NCI-H187 treated with DMSO at 0.1 percent for 48 hours (cell line): ENCODE measurements at places on chromosomes 5 and 9.

DNA sequence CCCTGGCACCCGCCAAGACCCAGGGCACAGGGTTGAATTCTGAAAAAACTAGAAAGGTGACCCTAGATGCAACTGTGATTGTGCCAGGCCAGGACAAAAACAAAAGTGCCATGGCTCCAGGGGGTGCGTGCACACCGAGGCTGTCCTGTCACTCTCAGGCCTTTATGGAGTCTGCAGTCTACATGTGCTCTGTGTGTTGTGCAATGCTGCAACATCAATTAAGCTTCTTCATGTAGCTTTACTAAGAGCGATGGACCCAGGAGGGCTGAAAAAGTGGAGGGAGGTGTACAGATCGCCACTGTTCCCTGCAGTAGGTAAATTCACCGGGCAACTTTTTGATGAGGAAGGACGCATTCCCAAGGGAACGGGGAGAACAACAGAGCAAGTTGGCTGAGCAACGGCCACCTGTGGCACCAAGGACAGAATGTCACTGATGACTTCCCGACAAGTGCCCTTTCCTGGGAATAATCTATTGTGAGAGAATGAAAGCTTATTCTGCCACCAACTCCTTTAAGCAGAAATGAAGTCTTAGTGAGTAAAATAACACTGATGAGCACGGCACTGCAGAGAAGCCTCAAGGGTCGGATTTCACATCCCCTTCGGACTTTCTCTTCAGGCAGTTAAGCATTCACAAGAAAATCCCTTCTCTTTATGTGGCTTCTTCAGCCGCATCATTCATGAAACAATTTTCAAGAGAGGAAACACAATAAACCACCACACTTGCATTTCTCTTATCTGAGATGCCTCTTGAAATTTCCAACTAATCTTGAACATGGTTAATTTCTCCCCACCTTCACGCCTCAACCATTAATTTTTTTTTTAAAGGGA, 149.6 kb downstream of the DROSHA start:
- no peak for DNase-seq

DNA sequence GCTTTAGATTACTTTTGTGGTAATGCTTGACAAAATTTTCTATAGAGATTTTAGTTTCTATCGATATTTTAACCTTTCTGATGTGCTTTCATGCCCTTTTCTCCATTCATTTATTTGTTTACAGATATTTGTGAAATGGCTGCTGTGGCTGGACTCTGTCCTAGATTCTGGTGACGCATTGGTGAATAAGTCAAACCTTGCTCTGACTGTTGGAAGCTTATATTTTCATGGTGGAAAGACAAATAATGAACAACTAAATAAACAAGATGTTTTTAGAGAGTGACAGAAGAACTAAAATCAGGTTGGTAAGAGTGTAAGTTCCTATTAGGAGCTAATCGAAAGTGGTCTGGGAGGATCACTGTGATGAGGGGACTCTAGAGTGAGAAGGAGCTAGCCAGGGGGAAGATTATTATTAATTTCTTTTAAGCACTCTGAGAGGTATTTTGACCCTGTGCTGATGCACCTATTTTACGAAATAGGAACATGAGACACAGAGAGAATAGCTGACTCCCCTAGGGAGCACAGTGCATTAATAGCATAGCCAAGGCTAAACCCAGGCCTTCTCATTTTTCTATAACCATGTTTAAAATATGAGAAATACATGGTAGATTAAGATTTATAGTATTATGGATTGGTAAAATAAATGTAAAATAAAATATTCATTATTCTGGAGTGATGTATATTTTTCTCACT, 411.9 kb upstream of the ARRDC3 start:
- no peak for DNase-seq

- DNase-seq: no peak
Measured at GRCh38 chr9:6880626-6881025, 122.9 kb downstream of the KDM4C start.

- no peak for DNase-seq
Measured at GRCh38 chr9:98522487-98522886, 186.2 kb downstream of the GABBR2 start.

DNA sequence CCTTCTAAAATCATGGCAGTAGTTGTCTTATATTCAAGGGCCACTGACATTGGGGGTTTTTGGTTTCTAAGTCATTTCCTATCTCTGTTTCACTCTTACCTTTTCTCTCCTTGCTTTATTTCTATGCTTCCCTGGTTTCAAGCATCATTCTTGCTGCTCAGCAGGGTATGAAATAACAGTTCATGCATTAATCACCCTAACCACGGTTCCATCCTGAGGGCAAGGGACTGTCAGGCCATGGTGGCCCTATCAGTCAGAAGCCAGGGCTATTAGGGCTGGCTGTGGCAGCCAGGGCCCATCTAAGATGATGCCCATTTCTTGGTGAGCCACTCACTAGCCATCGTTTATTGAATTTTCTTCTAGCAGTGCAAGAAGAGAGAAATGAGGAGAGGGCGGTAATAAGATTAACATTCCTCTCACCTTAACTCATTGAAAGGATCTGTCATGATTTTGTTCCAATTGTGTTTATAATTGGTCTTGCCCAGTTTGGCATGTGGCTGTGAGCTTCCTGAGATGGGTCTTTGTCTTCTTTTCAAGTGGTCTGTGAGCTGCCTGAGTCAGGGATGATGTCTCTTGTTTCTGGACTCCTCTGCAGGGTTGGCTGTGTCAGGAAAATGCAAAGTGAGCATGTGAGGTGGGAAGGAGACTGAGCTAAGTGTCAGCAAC, 45.2 kb downstream of the CYSTM1 start:
- DNase-seq: no peak

DNA sequence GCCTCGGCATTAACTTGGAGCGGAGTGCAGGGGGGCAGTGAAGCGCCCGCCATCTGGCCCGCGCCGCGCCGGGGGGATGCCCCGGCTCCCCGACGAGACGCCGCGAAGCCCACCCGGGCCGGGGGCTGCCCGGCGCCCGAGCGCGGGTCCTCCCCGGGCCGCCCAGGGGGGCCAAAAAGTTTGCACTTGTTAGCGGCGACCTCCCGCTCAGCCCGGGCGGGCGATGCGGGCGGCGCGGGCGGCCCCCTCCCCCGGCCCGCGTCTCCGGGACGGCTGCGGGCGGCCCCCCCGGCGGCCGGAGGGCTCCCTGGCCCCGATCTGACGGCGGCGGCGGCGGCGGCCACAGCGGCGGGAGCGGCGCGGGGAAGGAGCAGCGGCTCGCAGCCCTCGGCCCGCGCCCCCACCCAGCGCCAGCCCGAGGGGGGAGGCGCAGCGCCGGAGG, at the start of gene NTNG2:
NTNG2 (plus strand) TSS at position 316 of the 442 bp plus-strand sequence. CDS start 4,774 bp downstream, outside the sequence.
- no peak for DNase-seq

GRCh38 chr5:149846021-149846420, 98.6 kb downstream of the PDE6A start:
- no peak for DNase-seq

DNA sequence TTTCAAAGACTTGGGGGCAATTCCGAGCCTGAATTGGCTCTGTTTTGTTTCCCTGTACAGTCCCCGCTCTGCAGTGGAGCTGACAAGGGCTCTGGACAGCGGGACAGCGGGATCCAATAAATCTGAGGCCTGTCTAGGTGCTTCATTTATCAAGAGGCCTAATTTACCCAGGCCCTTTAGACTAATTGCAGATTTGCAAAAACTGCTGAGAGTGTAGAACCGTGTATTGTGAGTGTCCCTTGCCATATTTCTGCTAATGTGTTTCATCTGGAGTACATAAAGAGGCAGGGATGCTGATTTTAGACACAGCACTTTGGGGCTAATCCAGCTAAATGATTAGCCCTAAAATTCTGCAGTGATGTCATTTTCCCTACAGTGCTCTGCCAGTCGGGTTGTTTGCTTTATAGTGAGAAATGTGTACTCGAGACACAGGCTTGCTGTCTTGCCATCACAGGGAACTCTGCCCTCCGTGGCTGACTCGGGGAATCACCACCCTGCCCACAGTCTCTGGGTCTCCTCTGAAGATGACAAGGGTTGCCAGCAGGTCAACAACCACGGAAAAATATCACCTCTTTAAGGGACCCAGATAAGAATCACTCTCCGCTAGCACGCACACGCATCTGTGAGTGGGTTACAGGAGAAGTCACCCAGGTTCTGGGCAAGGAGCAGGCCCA, 592.0 kb downstream of the BNC2 start:
- DNase-seq: no peak

DNA sequence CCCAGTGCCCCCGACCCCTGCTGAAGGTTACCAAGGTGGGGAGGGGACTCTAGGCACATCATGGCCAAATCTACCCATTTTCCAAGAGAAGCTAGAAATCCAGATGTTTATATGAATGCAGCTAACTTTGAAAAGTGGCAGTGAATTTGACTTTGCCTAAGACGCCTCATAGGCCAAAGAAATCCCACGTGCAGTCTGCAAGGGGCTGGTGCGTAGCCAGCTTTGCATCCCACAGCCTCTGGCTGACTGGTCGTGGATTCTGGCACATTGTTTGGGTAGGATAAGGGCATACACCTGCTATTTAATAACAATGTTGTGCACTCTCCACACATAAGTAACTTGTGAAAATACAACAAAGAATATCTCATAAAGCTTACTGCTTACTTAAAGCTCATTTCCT, 3.5 kb upstream of the GADD45G start:
- DNase-seq: no peak

DNA sequence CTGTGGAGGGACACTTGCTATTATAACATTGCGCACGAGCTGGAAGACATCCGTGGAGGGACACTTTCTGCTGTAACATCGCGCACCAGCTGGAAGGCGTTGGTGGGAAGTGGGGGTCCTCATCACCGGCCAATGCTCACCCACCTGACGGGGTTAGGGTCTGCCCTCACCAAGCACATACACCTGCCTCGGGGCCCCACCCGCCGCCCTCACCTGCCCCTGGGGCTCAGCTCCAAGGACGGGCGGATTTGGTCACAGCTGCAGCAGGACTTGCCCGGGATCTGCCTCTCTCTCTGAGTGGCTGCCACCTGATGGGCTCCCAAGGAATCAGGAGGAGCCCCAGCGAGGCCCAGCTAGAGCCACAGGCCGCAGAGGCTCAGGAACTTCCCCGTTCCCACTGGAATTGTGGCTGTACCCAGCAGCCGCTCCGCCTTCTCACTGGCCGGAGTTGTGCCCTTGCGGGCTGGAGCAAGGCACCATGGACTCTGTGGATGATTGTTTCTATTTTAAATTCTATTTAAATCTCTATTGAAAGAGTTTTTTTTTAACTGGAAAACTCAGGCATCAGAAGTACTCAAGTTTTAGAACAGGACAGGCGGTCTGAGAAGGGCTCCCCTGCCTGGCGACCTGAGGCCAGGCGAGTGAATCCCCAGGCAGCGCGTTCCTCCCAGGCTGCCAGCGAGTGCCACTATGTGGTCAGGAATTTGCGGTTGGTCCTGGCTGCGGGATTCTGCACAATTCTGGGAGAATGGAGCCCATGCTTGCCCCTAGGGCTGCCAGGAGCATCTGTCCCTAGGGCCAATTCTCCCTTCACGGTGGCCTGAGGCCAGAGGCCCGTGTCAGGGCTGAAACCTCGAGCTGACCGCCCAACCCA, 38.9 kb upstream of the SLC6A3 start:
- no peak for DNase-seq

DNA sequence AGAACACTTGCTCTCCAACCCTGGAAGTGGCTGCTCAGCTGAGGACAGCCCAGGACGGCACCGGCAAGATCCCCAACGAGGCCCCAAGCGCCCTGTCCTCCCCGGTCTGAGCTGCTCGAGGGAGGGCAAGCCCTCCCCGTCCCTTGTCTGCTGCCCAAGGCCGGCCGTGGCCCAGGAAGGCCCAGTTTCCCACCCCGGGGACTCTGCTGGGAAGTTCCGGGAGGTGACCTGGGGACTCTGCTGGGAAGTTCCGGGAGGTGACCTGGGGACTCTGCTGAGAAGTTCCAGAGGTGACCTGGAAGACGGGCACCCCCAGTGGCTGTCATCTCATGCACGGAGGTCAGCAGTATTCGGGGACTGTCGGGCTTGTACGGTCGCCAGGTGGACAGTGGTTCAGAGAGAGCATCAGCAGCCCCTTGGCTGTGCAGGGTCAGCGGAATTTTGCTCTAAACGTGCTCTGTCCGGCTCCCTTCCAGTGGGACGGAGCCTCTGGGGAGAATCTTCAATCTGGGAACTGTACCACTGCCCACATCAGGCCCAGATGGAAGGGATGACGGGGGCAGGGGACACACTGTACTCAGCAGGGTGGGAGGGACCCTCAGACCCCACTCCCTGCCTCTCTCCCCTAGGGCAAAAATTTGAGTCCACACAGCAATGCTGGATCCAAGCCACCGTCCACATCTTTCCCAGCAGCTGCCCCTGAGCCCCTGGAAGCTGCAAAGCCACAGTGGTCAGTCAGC, 7.2 kb downstream of the NACC2 start:
- no peak for DNase-seq

DNA sequence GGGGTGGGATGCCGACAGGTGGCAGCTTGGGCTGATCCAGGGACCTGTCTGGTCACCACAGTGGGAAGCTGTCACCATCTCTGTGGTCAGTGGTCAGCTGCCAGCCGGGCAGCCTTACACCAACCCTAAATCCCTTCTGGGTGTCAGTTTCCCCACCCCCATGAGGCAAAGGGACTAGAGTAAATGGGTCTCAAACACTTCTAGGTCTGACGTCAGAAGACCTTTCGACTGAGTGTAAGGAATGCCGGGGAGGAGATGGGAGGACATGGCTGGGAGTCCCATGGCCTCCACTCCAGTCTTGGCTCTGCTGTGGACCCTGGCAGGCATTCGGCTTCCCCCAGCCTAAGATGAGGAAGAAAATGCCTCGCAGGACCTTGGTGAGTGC, 40.3 kb upstream of the SLC25A51 start:
- DNase-seq: no peak

DNA sequence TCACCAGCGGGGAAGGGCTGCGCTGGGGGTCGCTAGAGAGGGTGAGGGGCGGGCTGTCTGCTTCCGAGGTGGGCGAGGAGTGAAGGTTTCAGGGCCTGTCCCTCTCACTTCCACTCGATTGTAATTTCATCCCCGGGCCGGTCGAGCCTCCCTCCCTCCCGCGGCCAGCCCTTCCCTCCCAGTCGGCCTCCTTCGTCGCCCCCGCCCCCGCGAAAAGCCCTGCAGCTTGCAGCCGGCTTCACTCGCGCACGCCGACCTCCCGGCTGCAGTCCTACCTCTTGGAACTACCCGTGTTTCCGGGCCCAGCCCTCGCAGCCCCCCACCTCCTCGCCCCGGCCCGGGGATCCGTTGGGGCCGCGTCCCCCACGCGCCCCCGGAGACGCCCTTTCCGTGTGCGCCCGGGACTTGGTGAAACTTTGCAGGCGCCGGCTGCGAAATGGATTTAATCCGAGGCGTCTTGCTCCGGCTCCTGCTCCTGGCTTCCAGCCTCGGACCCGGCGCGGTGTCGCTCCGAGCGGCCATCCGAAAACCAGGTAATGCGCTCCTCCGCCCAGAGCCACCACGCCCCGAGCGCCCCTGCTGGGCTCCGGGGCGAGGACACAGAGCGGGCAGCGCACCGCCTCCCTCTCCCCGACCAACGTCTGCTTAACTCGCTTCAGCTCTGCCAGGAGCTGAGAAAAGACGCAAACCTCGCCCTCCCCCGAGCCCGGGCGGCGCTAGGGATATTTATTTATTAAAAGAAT, at the start of gene EGFLAM:
EGFLAM (plus strand) TSS at position 241 of the 743 bp plus-strand sequence; CDS start at position 437, 196 bp downstream.
- DNase-seq: no peak

GRCh38 chr5:171825051-171825450, 39.4 kb downstream of the SMIM23 start:
- DNase-seq: no peak
